NCI-H2081 treated with DMSO at 0.1 percent for 48 hours (cell line): ENCODE measurements at places on chromosomes 7 and 10.

GRCh38 chr7:149770728-149771636 is 2.4 kb downstream of the ZNF467 start:
- no peak for DNase-seq

- no peak for DNase-seq
These were observed 855.9 kb downstream of the GRID1 start for GRCh38 chr10:85510682-85511081.

DNA sequence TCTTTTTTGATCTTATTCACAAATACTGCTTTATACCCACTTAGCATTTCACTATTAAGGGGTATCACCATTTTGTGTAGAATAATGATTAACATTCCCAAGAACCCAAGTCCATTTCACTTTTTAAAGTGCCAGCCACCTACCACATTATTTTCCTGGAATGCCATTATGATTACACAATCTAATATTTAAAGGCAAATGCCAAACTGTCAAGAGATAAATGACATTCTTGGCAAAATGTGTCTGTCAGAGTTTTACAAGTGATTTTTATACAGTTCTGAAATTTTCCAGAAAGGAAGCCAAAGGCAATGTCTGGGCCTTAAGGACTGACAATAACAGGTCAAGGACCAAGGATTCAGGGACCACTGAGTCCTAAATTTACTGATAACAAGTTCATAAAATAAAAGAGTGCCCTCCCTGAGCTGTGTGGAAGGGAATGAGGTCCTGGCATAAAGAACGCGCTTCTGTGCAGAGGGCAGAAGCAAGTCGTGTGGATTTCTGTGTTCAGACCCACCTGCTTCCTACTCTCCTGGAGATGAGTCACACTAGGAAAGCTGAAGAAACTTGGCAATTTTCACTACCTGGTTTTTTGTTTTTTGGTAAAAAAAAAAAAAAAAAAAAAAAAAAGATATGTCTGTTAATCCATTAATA is 66.5 kb downstream of the UBE2H start:
- DNase-seq: no peak

DNA sequence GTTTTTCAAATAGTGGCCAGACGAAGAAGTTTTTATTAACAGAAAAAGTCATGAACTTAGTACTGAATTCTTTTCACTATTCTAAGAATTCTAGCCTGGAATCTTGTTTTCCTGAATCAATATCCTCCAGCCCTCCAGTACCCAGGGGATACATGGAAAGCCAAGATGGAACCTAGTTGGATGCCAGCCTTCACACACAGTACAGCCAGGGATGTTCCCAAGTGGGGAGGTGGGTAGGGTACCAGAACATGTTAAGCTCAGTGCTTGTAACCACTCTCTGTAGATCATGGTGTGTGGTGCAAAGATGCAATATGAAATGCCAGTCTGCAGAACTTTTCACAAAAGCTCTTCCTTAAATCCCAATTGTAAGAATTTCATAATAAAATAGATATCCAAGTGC is 128.0 kb downstream of the POU6F2 start:
- no peak for DNase-seq

GRCh38 chr7:135716677-135717238 is 11.2 kb downstream of the SLC13A4 start:
- DNase-seq: peak; percentile 65

GRCh38 chr7:25388681-25389080 is 160.4 kb upstream of the NPVF start:
- DNase-seq: no peak

- DNase-seq: no peak
These were observed 122.4 kb downstream of the CTTNBP2 start for GRCh38 chr7:117750612-117751563.

DNA sequence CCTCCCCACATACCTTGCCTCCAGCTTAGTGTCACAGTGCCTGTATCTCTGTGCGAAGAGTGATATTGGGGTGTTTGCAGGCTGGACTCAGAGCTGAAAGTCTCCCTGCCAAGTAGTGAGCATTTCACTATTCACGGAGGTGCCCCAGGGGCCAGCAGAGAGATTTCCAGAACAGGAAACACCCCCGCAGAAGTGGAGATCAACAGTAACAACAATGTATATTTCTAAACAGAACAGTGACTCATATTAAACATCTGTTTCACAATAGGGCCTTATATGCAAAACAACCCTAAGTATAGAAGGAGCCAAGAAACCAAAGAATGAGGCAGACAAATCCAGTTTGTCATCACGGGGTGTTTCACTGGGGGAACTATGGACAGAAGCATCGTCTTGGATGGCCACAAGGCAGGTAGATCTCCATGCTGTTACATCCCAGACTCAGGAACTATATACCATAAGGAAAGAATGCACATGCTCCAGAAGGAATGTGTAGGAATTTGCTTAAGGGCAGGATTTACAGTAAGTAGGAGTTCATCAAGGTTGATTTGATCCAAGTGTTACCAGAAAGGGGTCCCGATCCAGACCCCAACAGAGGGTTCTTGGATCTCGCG is 29.3 kb upstream of the CCL24 start:
- no peak for DNase-seq

DNA sequence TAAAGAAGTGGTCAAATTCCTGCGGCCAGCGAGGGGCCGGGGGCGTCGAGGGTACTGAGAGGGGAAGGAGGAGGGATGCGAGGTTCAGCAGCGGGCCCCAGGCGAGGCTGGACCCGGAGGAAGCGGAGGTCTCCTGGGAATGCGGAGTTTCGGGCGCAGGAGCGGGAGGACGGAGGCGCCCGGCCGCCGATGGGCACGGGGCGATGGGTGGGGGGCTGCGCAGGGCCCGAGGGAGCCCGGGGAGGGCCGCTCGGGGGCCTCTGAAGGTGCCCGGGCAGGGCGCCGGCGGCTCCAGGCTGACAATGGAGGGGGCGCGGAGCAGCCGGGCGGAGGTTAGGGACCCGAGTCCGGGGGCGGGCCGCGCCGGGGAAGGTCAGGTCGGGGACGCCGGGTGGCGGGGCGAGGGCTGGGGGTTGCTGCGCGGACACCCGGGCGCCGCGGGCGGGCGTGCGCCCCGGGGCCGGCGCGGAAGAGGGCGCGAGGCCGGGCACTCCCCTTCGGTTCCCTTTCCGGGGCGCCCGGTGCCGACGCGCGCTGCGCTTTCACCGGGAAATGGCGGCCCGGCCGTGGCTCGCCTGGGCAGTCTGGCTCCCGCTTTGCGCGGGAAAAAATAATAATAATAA is 683 bp downstream of the MACROH2A2 start:
- DNase-seq: no peak

- no peak for DNase-seq
These were observed 9.1 kb upstream of the CSGALNACT2 start for GRCh38 chr10:43128958-43129706.

- DNase-seq: no peak
These were observed 92.1 kb downstream of the ZNF467 start for GRCh38 chr7:149681274-149681673.

DNA sequence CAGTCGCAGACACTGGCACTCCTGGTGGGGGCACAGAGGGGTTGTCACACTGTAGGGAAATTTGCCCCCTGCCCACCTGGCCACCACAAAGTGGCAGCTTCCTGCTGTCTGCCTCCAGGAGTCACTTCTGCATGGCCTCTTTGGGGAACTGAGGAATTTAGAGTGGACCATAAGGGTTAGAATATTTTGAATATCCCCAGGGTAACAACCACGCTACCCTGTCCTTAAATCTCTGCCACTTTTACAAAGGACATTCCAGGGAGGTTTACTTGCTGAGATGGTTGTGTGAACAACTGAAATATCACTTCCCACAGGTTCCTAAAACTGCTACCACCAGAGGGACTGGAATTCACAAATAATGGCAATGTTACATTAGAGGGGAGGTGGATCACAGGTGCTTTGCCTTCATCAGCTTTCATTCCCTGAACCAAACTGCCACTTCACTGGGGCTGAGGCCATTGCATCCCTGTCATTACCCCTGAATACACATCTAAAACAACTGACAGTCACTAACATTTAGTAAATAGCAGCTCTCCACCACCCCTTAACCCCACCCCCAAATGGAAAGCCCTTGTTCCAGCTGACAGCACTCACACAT is 88.1 kb upstream of the IFRD1 start:
- no peak for DNase-seq

DNA sequence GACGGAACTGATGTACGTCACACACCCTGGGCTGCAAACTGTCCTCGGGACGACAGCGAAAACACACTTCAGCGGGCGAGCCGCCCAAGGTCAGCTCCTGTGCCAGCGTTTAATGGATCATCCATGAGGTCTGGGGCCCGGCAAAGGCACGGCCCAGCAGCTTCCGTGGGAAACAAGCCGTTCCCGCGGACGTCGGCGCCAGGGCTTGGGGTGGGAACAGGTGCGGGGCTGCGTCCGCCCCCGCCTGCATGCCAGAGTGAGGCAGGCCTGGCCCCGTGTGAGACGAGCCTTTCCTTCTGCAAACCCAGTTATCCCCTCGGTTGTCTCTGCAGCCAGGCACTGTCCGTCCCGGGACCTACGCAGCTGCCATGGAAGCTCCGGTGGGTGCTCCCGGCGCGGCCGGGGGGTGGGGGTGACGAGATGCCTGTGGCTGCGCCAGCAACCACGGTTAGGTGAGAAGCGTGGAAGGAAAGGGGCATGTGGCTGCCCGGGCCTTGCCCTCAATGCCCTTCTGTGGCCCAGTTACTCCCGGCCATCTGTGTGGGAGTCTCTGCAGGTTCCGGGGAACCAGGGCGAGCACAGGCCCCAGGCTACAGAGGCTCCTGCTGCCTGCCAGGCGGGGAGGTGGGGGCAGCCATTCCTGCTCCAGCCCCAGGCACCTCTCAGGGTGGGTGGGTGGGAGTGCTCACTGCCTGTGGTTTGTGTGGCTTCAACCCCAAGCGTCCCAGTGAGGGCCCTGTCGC is 42.2 kb upstream of the PDGFA start:
- DNase-seq: no peak

DNA sequence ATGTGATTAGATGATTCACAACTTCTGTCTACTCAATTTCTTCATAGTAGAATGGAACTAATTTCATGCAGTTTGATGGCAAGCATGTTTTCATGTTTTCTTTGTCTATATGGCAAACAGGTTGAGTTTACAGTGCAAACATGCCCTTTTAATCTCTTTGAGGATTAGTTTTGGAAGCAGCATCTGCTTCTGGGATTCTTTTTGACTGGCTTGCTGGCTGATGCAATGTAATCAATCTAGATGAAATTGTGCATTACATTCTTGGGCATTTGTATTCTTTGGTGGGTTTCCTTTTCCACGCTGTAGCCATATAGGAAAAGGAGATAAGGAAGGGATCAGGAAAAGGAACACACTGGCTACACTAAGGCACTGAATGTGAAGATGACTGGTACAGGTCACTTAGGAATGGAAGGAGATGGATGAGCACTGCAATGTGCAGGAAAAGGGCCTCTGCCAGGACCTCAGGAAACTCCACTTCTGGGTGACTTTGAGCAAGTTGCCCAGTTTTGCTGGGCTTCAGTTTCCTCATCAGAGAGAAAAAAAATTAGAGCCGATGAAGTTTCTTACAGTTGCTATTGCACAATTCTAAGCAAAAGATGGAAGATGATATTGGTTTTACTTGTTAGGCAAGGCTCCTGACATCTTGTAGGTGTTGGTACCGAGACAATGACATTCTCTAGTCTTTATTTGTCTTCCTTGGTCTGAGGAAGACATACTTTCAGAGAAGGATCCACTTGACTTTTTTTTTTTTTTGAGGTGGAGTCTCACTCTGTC is 269.1 kb downstream of the SUGCT start:
- no peak for DNase-seq
